Hepatic stellate cell (primary cell): ENCODE measurements at places on chromosomes 3 and 15.

- peak; percentile 46 for DNase-seq
These were observed 455 bp upstream of the ABHD17C start for GRCh38 chr15:80694611-80695098.

DNA sequence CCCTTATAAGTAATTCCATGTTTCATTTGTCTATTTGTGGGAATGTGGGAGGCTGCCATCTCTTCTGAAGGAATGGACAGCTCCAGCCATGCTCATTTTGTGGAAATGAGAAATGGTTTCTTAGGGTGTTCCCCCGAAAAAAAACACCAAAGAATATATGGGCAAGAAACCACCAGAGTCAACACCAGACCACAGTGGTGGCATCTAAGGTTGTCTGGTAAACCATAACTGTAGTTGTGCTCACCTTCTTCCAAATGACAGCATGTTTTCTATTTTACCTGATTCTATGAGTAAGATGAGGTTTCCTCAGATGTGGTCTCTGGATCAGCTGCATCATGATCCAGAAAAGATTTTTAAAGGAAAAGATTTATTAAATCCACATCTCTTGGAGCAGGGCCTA, 217.0 kb upstream of the C2CD4B start:
- no peak for DNase-seq

GRCh38 chr3:183255348-183255730, 2.3 kb downstream of the B3GNT5 start:
- DNase-seq: no peak

- no peak for DNase-seq
These were observed 287.1 kb downstream of the SOX2 start for GRCh38 chr3:181998828-181999227.
